ENCODE measurements at places on chromosomes 4 and X. TPM values are rescaled to one million over a fixed set of nuclear protein-coding genes. Genes with fewer than 3 reads are reported as not detected.

ARHGEF38 gene
- total RNA-seq, result not detected

ZNF157 gene
- total RNA-seq, result not detected

DGAT2L6 gene
- total RNA-seq, result not detected

USP17L22 gene
- total RNA-seq, result not detected

NEUROG2 gene
- total RNA-seq, result not detected

All from Right ventricle myocardium inferior (tissue), 1 donor.